ENCODE measurements at places on chromosomes 13 and 19.

GRCh38 chr19:10817291-10818038 lies 18.5 kb downstream of the TMED1 start:
- DNase-seq = no peak

DNA sequence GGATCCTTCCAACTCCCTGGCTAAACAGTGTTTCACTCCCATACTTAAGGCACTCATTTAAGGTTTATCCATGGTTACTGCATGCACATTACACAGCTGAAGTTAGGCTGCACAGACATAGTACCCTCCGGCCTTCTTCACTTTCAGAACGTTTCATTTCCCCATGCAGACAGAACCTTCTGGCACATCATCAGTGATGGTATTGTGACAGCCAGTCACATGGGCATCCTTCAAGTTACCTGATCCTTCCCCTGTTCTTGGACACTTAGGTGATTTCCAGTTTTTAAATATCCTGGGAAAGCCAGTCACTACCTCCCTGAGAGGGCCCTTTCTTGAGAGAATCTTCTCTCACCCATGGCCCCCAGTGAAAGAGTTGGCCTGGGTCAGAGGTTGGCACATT lies 9.1 kb downstream of the SMIM7 start:
- DNase-seq = no peak

DNA sequence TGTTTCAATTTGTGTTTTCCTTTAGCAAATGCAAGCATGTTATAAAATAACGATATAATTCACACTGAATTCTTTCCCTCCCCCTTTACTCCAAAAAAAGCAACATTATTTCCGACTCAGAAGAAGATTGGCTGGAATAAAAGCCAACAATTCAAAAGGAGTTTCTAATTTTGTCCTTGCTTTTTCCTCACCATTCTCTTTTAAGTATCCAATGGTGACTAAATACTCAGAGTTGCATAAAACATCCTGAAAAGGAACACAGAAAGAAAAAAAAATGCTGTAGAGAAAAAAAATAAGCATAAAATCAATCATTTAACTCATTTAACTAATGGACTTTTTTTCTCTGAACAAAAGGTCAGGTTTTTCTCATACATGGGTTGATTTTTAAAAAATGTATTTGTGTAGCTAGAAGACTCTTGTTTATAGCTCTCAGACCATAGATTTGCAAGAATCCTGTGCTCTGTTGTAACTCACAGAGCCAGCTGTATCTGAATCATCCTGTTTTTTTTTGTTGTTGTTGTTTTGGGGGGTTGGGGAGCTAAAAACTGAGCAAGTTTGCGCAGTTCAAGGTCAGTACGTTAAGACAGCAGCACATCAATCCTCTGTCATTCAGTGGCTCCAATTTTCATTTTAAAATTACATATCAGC lies 108.1 kb downstream of the PCDH17 start:
- DNase-seq = no peak

DNA sequence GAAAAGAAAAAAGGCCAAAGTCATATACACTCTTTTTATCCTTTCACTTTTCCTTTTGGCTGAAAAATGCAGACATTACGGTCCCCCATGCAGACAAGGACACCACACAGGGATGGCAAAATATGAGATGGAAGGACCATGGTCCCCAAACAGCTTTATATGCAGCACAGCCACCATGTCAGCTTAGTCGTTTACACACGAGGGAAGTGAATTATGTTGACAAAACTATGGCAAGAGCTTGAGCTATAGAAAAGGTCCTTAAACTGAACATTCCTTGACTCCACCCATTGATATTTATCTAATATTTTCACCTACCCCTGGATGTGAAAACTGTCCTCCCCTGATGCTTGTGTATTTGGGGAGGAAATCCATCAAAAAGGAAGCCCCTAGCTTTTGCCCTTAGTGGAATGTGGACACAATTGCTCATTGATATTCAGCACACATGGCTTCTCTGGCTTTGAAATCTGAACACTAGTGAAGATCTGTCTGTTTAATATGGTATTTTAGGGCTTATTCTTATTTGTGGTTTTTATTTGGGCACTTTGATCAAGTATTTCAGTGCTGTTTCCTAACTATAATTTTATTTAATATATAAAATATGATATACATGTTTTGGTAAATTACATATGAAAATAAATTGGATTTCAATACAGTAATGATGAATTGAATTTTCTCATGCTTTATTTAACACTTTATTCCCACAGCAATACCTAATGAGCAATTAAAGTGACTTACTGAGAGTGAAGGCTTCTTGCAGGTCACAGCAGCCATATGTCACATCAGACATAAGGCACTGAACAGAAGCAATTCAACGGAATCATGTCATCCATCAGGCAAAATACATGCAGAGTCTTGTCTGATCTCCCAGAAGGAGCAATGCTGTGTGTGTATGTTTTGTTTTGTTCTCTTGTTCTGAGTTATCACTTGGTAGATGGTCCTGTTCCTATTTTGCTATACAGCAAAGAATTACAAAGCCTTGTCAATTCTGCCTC lies 6.8 kb upstream of the GTF2F2 start:
- no peak for DNase-seq

DNA sequence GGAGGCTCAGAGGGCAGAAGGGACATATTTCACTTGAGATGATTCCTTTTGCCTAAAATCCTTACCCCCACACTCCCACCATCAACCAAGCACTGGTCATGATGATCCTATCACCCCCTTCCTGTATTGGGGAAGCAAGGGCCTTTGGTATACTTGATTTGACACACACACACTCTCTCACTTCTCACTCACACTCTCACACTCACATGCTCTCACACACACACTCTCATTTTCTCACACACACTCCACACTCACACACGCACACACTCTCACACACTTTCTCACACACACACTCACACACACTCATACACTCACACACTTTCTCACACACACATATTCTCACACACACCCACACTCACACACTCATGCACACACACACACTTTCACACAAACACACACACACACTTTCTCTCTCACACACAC lies 8.6 kb downstream of the RGCC start:
- peak; percentile 58 for DNase-seq

DNA sequence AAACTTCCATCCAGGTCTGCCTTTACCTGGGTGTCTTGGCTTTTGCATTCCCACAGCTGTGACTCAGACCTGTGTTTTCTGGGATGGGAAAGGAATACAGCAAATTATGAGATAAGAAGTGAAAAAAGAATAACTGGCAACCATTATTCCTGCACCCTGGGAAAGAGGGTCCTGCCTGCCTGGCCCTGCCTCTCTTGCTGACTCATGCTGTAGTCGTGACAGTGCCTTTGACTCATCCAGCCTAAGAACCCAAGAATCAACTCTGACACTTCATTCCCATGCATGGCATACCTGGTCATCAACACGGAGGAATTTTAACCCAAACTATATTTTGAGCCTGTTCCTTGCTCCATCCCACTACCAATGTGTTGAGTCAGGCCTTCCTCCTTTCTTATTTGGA lies 185.4 kb upstream of the SERP2 start:
- DNase-seq = no peak

- no peak for DNase-seq
Observed at GRCh38 chr13:112941349-112941748, 27.7 kb upstream of the MCF2L start.

DNA sequence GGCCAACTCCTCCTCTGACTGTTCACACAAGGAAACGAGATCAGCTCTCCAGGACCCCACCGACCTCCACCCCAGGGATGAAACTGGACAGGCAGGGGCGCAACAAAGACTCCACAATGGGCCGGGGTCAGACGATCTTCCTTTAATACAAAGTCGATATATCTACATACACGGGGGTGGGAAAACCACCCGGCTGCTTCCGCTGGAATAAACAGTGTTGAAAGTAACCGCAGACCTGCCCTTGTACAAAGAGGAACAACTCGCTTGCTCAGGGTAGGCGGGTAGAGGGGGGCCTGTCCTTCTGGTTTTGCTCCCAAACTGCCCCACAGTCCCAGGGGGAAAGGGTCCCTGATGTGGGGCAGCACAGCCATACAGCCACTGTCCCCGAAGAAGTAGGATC lies 135.2 kb downstream of the PTPRS start:
- DNase-seq = peak; percentile 6

- peak; percentile 68 for DNase-seq
Observed at GRCh38 chr19:17327654-17328516, 6.8 kb downstream of the ANO8 start.

DNA sequence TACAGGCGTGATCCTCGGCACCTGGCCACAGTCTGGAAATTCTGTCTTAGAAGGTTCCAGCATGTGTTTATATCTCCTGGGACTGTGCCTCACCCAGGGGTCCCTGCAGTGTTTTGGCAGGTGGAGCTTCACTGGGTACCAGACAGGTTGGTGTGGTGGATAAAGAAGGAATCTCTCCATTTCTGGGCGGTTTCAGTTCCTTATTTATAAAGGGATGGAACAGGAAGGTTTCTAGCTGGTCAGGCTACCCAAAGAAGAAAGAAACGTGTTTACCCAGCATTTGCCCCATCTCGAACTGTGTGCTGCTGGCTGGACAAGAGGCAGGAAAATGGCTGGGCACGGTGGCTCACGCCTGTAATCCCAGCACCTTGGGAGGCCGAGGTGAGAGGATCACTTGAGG lies 9.8 kb downstream of the PNPLA6 start:
- no peak for DNase-seq

DNA sequence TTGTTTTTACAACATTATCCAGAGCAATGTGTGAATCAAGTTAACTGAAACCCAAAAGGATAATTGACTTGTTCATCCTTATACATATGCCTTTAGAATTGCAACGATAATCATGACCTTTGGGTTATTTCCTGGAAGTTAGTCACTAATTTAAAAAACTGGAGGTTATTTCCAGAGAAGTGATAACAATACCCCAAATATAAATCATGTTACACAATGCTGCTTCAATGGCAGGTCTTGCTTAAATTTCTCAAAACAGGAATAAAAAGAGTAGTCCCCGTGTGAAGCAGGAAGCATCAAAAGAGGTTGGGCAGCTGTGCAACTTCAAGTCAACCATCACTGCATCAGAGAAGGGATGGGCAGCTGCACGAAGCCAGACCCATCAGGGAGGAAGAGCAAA lies 134.4 kb downstream of the EFNB2 start:
- no peak for DNase-seq

DNA sequence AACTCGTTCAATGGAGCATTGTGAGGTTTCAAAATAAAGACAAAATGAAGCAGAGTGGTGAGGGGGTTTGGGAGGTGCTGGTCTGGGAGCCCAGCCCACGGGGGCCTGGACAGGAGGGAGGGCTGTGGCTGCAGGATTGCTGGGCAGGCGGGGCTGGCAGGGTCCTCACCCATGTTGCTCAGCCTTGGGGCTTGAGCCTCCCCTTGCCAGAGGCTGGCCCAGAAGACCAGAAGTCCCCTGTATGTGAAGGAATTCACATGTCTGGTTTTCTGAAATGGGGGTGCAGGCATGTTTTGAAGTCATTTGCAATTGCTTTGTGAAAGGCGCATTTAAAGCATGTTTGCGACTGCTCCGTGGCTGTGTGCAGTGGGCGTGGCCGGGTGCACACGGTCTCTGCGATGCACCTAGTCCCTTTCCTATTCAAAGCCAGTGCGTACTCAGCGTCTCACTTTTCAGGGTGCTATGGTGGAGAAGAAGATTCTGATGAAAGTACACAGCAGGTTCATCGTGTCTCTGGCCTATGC lies 2.3 kb downstream of the GRK1 start:
- DNase-seq = no peak

- DNase-seq = no peak
Observed at GRCh38 chr13:86020351-86021002, 221.3 kb upstream of the SLITRK6 start.

DNA sequence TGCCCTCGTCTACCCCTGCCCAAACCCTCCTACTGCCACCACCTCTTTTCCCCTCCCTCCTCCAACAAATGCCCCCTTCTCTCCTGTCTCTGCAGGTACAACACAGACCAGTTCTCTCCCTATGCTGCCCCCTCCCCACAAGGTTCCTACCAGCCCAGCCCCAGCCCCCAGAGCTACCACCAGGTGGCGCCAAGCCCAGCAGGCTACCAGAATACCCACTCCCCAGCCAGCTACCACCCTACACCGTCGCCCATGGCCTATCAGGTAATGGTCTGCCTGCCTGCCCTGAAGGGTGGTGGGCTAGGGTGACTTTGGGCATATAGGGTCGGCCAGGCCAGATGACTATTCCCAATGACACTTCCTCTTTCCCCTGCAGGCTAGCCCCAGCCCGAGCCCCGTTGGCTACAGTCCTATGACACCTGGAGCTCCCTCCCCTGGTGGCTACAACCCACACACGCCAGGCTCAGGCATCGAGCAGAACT lies 6.5 kb upstream of the TIMM50 start:
- DNase-seq = peak; percentile 79

DNA sequence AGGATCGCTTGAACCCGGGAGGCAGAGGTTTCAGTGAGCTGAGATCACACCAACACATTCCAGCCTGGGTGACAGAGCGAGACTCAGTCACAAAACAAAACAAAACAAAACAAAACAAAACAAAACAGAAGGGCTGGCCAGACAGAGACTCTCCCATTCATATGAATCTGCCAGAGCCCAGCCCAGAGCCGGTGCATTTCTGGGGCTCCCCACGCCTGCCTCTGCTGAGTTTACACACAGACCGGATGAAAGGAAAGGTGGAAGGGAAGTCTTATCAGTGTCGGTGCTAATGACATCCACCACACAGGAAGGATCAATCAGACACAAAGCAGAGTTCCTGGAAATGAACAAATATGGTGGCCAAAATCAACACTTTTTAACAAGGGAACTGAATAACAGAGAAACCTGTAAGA lies 6.8 kb downstream of the TRAPPC6A start:
- DNase-seq = peak; percentile 85

GRCh38 chr19:55368701-55369563 lies 1.3 kb downstream of the IL11 start:
- no peak for DNase-seq

- DNase-seq = no peak
Observed at GRCh38 chr19:16200038-16201010, 2.6 kb downstream of the AP1M1 start.

DNA sequence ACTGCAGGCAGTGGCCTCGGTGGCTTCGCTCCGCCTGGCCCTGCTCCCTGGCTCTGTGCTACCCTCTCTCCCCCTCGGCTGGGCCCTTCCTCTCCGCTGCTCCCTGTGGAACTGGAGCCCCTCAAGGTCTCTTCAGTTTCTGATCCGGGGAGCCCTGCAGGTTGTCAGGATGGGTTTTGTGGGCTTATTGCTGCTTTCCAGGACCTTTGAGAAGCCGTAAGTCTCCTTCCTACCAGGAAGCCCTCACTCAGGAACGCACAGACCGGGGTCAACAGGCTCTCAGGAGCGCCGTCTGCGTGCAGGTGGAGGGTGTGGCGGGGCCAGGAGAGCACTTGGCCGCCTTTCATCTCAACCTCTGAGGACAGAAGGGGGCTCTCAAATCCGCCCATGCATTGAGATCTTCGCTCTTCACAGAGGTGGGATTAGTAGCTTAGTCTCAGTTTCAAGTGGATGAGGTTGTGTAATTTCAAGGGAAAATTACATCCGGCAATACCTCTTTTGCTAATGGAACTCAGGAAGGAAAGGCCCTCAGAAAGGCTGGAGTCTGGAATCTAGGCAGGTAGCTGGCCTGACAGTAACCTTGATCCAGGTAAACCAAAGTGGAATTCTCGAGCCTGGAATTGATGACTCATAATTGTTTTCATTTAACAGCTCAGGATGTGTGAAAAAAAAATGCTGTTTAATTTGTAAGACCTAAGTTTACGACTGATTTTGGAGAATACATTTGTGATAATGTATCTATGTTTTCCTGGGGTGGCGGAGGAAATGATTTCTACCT lies 102.0 kb downstream of the ATP11A start:
- DNase-seq = no peak

Data from CD4-positive, alpha-beta T cell treated with Interleukin-10 for 1 hour (primary cell).